ENCODE measurements at places on chromosomes 5 and 9. TPM values are rescaled to one million over a fixed set of nuclear protein-coding genes. Genes with fewer than 3 reads are reported as not detected.

DNA sequence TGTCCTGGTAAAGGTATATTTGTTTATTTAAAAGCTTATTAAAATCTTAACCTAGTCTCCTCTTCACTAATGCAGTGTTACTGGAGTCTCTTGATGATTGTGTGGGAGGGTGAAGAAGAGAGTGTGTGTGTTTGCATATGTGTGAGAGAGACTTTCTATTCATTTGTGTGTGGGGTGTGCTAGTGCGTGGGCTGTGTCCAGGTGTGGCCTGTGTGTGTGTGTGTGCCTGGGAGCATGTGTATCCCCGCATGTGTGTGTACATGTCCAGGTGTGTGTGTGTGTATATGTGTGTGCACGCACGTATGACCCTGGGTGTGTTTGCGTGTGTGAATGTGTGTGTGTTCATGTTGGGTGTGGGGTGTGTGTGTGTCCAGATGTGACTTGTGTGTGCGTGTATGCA is 10.3 kb upstream of the UNC5A start:
- no peak for DNase-seq

- no peak for DNase-seq
Measured at GRCh38 chr5:108521011-108521700, 139.3 kb upstream of the FBXL17 start.

DNA sequence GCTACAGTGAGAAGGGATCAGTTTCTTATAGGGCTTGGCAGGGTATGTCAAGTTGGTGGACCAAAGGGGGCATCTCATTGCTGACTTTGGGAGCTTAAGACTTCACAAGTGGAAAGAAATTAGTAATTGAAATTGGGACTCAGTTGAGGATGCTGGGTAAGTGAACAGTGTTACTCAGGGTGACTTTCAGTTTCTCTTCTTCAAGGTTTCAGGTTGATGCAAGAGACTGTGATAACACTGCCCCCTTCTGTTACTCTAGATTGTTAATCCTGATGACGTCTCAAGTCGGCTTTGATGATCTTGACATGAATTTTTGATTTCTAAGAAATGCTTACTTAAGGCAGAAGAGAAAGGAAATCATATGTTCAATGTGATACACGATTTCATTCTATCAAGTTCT is 21.3 kb downstream of the KCTD16 start:
- no peak for DNase-seq

DNA sequence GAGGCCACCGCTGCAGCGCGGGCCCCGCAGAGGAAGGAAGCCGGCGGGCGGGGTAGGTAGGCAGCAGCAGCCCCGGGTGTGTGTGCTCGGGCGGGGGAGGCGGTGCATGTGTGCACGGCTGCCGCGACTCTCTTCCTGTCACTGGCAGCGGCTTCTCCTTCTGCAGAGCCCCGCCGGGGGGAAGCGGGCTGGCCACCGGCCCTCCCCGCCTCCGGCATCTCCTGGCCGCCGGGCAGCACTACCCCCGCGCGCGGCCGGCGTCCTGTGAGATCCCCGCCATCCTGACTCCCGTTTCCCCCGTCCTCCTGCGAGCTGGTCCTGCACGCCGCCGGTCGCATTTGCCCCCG is 315 bp downstream of the PIK3R1 start:
- DNase-seq: no peak

GRCh38 chr9:114604989-114605388 is 6.1 kb upstream of the TMEM268 start:
- DNase-seq: no peak

GRCh38 chr5:18111906-18112465 is 477.7 kb downstream of the TAF11L14 start:
- DNase-seq: no peak

GRCh38 chr5:83145882-83146331 is 68.6 kb downstream of the XRCC4 start:
- DNase-seq: no peak

Gene SEPTIN8
- total RNA-seq: 26.3 TPM

Gene UNC13B
- 20.9 TPM for total RNA-seq

GRCh38 chr5:74976651-74977050 is 75.7 kb downstream of the GCNT4 start:
- no peak for DNase-seq

DNA sequence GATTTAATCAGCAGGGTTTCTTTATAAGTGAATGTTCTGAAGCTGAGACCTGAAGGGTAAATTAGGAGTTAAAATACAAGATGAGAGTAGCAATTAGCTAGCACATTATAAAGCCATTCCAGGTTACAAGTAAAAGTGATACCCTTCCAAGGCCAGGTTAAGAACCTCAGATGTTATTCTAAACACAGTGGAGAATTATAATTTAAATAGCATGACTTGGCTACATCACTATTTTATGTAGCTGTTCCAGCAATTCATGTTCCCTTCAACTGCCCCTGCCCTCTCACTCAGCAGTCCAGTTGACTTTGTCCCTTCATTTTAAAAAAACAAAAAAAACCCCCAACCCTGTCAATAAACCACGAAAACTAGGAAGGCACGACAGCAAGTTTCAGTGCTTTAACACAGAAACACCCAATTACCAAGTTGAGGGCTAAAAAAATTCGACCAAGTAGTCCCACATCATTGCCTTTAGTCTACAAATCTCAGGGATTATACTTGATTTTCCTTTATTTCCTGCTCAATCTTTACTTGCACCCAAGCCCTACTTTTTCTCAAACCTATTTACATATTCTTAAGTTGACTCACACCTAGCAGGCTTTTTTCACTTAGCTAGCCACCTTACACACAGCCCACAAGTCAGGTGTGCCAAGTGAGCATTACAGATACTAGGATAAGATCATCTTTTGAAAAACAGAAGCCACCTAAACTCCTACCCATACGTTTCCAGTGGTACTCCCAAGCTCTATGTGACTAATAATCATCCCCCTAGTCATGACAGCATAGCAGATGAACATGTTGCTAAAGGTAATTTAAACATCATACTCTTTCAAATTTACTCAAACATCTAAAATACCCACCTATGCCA is 3.4 kb downstream of the RPL37 start:
- no peak for DNase-seq

Gene LCN1
- total RNA-seq: not detected

Gene GPX8
- 6.8 TPM for total RNA-seq

DNA sequence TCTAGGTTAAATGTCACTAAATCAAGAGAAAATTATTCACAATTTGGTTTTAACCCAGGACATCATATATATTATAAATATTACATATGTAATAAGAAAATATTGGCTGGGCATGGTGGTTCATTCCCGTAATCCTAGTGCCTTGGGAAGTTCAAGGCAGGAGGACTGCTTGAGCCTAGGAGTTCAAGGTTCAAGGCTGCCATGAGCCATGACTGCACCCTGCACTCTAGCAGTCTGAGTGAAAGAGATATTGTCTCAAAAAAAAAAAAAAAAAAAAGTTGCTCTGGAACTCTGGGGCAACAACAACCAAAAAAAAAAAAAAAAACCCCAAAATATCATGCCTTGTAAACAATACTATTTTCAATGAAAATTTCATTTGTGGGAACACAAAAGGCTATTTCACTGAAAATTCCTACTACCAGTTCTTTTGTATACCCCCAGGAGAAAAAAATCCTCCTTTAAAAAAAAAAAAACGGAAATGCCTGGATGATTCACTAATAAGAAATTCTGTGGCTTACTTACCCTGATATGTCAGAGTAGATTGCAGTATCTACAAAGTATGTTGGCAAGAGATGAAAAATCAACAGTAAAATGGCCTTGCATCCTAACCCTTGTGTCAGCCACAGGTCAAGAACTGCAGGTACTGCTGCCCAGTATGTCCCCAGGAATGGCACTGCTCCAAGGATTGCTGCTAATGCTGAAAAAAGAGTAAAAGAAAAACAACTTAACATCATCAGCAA is 22.6 kb upstream of the CTNNAL1 start:
- DNase-seq: no peak

DNA sequence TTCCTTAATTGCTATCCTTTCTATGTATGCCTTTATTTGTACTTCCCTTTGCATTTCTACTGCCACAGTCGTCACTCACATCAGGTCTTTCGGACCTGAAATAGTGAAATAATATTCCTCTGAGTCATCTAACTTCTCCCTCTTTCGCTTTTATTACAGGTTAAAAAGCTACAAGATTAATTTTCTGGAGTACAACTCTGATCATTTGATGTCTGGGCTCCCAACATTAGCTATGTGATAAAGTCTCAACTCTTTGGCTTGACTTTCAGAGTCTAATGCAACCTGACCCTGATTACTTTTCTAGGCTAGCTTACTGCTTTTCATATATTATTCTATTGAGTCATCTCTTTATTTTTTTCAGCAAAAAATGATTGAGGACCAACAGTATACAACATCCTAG is 638.8 kb upstream of the WWC1 start:
- DNase-seq: no peak

- no peak for DNase-seq
Measured at GRCh38 chr9:94949370-94949769, 222.9 kb downstream of the AOPEP start.

Gene GARNL3
- 12.6 TPM for total RNA-seq

DNA sequence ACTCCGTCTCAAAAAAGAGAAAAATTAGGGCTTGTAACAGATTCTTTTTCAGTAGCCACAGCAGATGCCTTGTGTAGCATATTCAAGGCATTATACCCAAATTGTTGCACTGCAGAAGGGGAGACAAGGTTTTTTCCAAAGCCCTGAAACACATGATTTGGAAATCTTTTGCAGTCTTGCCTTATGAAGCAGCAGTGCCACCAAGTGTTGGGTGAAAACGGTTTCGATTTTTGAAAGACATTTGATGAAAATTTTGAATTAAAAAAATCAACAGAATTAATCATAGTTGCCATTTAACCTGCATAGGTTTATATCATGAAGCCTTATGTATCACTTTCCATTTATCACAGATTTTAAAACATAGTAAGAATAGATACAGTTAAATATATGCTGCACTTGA is 479.5 kb downstream of the TAF11L14 start:
- no peak for DNase-seq

Gene SPATA31E1
- not detected for total RNA-seq

DNA sequence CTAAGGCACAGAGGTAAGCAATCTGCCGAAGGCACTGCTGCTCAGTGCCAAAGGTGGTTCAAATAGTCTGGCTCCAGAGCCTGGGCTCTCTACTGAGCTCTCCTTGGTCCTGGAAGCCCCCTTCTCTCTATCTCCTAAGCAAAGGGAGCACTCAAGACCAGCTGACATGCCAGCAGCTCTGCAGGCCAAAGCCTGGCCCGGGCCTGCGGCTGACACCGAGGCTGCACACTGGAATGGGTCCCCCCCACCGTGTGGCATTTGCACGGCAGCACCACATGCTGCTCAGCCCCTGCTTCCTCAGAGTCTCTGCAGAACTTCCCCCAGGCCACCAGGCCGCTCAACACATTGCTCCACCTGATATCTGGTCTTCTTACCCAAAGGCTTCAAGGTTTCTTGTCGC is 57.8 kb upstream of the GOLPH3 start:
- no peak for DNase-seq

Gene EQTN
- total RNA-seq: not detected

Gene RFX3
- 3.7 TPM for total RNA-seq

GRCh38 chr5:137753691-137754187 is 424 bp downstream of the HNRNPA0 start:
- DNase-seq: peak; percentile 80

Gene LCN15
- total RNA-seq: not detected

- peak; percentile 73 for DNase-seq
Measured at GRCh38 chr5:174793684-174794328, 69.4 kb downstream of the MSX2 start.

DNA sequence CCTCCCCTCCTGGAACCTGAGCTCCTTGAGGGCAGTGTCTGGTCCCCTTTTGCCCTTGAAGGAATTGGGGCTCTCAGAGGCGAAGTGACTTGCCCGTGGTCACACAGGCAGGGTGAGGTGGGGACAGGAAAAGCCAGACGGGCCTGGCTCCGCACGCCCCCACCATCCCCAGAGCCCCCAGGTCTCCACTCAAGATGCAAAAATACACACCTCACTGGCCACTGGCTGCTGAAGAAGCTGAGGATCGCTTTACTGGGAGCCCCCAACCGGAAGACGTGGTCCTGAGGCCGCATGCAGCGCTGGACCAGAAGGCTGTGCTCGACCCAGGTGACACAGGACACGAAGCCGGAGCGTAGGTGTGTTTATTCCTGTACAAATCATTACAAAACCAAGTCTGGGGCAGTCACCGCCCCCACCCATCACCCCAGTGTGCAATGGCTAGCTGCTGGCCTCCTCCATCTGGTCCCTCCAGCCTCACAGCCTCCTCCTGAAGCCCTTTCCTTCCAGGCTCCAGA is 7.6 kb upstream of the AK1 start:
- no peak for DNase-seq

GRCh38 chr9:20930836-20931235 is 100.6 kb downstream of the HACD4 start:
- DNase-seq: no peak

Gene OR1J2
- total RNA-seq: not detected

Gene CCL19
- 0.70 TPM for total RNA-seq

Gene ADAMTS13
- total RNA-seq: 2.8 TPM

Measured in Right ventricle myocardium superior (tissue), 1 donor.